ENCODE measurements at places on chromosomes 1 and 21.

DNA sequence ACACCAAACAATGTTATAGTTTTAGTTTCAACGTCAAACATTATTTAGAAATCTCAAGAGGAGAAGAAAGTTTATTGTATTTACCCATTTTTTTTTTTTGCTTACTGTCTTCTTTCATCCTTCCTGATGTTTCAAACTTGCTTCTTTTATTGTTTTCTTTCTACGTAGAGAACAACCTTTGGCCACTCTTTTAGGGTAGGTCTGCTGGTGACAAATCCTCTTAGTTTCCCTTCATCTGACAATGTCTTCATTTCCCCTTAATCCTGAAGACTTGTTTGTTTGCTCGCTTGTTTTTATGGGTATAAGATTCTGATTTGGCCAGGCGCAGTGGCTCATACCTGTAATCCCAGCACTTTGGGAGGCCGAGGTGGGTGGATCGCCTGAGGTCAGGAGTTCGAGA, 89.1 kb downstream of the RHOU start:
- no peak for DNase-seq

GRCh38 chr1:169525391-169525790, 39.6 kb upstream of the SLC19A2 start:
- DNase-seq, result no peak

DNA sequence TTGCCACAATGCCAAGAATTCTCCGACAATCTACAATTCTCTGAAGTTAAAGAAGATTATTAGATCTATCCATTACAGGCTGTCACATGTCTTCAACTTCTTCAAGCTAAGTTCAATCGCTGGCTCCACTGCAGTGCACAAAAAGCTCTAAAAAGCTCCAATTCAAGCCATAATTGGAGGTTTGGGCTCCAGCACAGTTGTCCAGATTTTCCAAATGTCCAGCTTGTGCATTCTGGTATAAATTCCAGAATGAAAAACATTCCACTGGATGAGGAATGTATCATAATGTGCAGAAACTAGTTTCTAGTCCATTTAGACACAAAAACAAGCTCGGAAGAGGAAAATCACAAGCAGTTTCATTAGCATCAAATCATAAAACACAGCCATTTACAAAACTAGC, 138.6 kb downstream of the NRIP1 start:
- no peak for DNase-seq

DNA sequence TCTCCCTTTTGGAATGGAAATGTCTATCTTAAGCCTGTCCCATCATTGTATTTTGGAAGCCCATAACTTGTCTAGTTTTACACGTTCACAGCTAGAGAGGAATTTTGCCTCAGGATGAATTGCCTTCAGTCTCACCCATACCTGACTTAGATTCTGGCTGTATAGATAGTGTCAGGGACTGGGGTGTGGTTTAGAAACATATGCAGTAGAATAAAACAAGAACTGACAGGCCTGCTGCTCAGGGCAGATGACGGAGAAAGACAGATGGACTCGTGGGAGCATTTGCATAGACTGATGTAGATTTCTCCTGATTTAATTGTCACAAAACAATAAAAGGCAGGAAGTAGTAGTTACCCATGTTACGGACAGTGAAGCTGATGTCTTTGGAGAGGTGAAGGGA, 166.7 kb downstream of the UCK2 start:
- no peak for DNase-seq

DNA sequence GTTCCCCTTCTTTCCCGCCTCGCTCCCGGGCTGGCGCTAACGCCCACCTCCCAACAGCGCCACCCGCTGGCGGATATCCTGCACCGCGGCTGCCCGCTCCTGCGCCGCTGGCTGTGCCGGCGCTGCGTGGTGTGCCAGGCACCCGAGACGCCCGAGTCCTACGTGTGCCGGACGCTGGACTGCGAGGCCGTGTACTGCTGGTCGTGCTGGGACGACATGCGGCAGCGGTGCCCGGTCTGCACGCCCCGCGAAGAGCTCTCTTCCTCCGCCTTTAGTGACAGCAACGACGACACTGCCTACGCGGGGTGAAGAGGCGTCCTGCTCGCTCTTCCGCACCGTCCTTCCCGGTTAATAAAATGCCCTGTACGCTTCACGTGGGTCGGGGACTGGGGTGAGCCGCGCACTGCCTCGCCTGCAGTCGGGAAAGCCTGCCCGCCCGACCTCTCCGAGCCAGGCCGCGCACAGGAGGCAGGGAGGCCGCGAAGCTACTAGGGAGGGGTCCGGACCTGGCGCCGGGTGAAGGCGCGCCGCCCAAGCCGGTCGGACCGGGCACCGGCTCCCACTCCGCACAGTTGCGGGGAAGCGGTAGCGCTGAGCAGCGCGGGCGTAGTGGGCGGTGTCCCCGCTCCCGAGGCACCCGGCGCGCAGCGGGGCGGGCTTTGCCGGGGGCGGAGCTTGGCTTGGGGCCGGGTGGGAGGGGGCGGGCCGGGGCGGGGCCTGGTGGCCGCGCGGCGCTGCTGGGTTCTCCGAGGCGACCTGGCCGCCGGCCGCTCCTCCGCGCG, at the start of gene ADAM15:
Gene ADAM15, plus strand, starts transcription at position 757 of the 782 bp plus-strand sequence. CDS start 71 bp downstream, outside the sequence.
- peak; percentile 90 for DNase-seq

- DNase-seq, result no peak
These were observed 566.0 kb downstream of the AJAP1 start for GRCh38 chr1:5220421-5220820.

Data from HAP-1 (cell line).